Cortex of kidney (tissue), 1 donor: ENCODE measurements at places on chromosomes 6 and 20.

GRCh38 chr6:35735452-35735851 is 1.4 kb upstream of the ARMC12 start:
- DNase-seq, result no peak

DNA sequence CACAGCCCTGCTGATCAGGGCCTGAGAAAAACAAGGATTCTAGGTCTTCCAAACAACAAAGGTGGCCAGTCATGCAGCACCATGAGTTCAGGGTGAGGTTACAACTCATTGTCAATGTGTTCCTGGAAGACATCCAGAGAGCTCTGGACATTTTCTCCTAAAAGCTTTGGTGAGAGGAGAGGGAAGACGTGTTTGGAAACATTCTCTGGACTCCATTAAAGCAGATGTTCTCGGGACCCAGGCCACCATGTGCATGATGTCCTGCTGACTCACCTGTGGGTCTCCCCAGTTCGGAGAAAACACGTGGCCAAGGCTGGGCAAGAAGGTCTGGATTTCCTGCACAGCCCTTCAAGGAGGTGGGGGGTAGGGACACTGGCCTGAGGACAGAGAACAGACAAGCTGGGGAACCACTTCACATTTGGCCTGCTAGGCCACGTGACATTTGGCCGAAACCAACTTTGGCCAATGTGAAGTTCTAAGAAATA is 61.6 kb downstream of the KCNB1 start:
- no peak for DNase-seq

GRCh38 chr6:128929869-128930268 is 46.9 kb downstream of the LAMA2 start:
- no peak for DNase-seq

DNA sequence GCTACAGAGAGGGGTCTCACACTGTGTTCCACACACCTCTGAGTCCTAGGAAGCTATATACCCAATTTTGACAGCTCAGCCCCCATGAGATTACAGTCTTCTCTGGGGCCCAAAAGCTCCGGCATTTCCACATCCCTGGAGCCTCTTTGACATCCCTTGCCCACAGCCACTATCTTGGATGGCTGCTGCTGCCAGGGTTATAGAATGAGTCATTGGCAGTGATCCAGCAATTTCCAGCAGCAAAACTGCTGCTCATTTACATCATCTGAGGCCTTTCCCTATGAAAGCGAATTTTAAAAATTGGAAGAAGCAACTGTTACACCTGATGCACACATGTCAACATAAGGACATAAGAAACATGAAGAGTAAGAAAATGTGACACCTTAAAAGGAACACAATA is 590.7 kb downstream of the MEI4 start:
- no peak for DNase-seq

- no peak for DNase-seq
Measured at GRCh38 chr6:156801712-156802111, 24.5 kb downstream of the ARID1B start.

DNA sequence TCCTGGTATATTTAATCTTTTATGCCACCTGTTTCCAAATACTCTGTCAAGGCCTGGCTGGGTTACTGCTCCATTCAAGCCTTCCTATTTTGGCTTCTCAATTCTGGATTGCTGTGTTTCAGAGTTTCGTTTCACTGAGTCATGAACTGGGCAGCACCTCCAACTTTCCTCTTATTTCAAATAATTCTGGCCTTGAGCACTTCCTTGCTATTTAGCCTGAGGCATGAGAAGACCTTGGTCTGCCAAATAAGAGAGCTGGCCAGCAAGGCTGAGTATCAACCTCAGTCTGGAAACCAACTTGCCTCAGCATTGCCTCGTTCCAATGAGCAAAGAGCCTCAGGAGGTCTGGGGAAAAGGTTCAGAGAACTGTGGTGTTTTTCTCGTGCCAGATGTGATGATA is 66.6 kb downstream of the TNFAIP3 start:
- no peak for DNase-seq

GRCh38 chr20:62566266-62566665 is 76.0 kb upstream of the SLCO4A1 start:
- no peak for DNase-seq

- DNase-seq, result no peak
Measured at GRCh38 chr6:80133020-80133419, 26.5 kb downstream of the BCKDHB start.

DNA sequence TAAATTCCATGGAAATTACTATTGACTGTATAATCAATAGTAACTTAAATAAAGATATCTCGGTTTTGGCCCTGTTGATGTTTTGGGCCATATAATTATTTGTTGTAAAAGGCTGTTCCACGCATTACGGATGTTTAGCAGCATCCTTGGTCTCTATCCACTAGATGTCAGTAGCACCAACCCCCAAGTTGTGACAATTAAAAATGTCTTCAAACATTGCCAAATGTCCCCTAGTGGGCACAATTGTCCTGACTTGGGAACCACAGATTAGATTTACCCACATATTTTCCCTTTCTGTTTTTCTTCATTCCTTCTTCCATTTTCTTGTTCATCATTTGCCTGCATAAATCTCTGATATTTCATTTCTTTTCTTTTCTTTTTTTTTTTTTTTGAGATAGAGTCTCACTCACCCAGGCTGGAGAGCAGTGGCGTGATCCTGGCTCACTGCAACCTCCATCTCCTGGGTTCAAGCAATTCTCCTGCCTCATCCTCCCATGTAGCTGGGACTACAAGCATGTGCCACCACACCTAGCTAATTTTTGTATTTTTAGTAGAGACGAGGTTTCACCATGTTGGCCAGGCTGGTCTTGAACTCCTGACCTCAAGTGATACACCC is 13.6 kb upstream of the WFDC8 start:
- no peak for DNase-seq

- DNase-seq, result no peak
Measured at GRCh38 chr6:154412106-154412820, 55.7 kb upstream of the IPCEF1 start.

- DNase-seq, result no peak
Measured at GRCh38 chr20:19453862-19454261, 241.4 kb downstream of the SLC24A3 start.

- DNase-seq, result no peak
Measured at GRCh38 chr6:3403238-3404173, 53.3 kb downstream of the SLC22A23 start.

DNA sequence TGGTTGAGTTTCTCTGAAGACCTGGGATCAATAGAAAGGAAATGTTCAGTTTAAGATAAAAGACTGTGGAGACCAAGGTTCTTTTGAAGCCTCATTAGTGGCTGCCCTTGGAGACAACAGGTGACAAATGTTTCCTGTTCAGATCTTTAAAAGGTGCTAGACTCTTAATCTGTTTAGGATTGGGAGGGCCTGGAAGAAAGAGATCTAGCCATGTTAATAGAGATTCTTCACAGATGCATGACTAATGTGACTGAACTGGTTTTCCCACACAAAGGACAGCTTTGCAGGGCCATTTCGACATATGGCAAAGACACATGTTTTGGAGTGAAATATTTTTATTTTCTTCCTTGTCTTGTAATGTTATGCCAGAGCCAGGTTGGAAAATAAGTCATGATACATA is 82.2 kb downstream of the WDR27 start:
- DNase-seq, result no peak

GRCh38 chr6:163092876-163093275 is 321.6 kb upstream of the QKI start:
- DNase-seq, result no peak

DNA sequence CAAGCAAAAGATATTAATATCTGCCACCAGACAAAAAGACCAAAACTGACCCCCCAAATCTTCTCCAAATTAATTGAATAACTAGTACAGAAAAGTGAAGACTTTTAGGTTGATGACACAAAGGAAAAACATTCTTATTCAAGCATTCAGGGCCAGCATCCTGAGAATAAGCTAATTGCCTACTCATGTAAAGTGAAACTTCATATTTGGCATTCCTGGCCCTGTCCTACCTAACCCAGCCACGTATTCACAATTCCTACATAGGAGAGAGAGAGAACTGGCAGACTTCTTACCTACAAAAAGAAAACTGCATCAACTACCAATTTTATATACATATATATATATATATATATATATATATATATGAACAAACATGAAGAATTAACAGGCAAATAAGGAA is 4.9 kb upstream of the ASCC3 start:
- DNase-seq, result no peak

DNA sequence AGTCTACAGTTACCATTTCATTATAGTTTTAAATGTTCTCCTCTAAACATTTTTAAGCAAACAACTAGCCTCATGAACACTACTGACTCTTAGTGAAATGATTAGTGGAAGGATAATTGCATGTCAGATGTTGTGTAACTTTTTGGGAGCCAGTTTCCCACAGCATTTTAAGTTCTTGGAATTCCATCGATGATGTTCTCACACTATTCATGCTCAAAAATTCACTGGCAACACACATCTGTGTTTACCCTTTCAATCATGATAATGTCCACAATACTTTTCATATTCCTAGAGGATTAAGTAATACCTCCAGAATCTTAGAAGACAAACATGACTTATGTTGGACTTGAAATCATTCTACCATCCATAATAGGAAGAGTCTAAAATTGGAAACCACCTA is 678.1 kb upstream of the ID4 start:
- no peak for DNase-seq

- no peak for DNase-seq
Measured at GRCh38 chr20:9068841-9069663, at the start of gene PLCB4. PLCB4 (plus strand) TSS chr20:9069087; CDS start chr20:9307815, 238,728 bp downstream.

- no peak for DNase-seq
Measured at GRCh38 chr20:58192065-58192464, 36.4 kb downstream of the ANKRD60 start.

- DNase-seq, result no peak
Measured at GRCh38 chr20:43586641-43587040, 4.1 kb upstream of the IFT52 start.

DNA sequence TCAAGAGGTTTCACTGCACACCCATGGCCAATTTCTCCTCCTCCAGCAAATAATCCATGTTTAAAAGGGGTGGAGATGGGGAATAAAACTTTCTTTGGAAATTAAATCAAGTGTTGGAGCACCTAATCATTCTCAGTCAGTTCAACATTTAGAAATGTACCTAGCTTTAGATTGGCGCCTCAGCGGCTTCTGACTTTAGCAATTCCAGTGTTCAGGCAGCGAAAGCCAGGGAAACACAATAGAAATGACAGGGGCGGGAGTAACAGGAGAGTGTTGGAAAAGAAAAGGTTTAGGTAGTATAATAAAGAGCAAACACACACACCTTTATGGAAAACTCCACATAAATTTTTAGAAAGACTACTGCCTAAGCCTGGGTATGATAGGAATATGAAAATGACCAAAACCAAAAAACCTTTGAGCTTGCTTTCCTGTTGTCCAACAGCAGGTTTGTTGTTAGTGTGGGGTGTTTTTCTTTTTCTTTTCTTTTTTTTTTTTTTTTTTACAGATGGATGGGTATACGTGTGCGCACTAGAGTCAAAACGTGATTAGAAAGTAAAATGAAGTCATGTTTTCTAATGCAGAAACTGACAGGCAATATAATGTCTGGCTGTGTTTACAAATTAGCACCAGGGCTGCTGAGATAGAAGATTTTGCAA is 7.7 kb downstream of the TFAP2A start:
- DNase-seq, result no peak

DNA sequence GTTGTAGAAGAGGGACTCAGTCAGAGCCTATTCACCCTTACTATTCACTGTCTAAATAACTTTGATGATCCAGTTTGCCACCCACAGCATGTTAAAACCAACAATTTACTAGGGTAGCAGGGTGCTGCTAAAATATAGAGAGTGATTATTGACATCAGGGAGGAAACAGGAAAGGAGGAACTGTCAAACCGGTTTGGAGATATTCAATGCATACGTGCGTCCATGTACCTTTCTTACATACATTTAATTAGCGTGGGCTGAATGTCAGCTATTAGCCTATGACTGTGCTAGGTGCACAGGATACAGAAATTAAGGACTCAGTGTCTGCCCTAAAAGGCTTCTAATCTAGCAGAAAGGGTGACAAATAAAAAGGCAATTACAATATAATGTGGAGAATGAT is 57.2 kb downstream of the IL20RA start:
- DNase-seq, result no peak

DNA sequence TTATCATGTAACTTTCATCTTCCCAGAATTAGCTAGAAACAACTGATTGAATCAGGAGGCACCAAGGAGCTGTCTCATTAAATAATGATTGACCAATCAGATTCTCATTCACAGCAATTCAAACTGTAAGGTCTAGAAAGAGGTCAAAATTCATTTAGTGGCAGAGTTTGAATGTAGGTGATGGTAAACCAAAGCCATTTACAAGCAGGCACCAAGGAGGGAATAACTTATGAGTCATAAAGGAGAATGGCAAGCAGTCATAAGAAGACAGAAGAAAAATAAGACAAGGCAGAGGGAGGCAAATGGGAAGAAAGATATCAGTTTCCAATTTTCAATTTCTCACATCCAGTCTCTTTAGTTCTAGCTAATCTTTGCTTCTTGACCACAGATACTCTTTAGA is 52.9 kb upstream of the DEFB112 start:
- no peak for DNase-seq

GRCh38 chr20:35196313-35196712 is 24.4 kb downstream of the PROCR start:
- DNase-seq, result no peak

DNA sequence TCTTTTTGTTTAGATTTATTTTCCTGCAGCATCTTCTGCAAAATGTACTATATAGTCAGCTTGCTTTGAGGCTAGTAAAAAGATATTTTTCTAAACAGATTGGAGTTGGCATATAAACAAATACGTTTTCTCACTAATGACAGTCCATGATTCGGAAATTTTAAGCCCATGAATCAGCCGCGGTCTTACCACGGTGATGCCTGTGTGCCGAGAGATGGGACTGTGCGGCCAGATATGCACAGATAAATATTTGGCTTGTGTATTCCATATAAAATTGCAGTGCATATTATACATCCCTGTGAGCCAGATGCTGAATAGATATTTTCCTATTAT is 3.2 kb downstream of the FOXC1 start:
- DNase-seq, result no peak

DNA sequence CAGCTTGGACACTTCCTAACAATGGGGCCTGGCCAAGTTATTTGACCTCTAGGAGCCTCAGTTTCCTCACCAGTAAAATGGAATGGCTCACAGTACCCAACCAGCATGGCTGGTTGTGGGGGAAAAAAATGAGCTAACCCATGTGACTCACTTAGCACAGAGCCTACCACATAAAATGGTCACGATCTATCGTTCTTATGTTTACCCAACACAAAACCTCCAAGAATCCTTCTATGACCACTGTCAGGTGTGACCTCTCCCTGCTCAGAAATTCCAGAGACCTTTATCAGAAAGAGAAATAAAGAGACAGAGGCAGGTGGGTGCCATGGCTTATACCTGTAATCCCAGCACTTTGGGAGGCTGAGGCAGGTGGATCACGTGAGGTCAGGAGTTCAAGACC is 39.4 kb downstream of the BPIFB1 start:
- no peak for DNase-seq

- DNase-seq, result no peak
Measured at GRCh38 chr6:155440398-155441111, 15.1 kb downstream of the NOX3 start.

DNA sequence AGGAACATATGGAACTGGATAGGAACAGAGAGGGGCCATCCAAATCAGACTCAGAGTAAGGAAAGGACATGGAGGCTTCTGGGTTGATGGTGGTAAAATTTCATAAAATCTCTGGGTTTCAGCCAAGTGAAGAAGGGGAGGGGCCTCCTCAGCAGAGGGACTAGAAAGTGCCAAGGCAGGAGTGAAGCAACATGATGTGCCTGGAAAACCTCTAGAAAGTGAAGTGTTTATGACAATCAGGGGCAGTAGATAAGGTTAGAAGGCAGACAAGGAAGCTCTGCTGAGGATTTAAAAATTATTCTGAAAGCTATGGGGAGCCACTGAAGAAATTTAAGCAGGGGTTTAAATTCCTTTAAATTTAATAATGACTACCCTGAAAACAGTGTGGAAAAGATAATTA is 126.0 kb upstream of the TENT5A start:
- DNase-seq, result no peak
